ENCODE measurements at places on chromosomes 5 and 9. TPM values are rescaled to one million over a fixed set of nuclear protein-coding genes. Genes with fewer than 3 reads are reported as not detected.
A peak's percentile ranks its signal among the peaks of the same experiment; 100 is the strongest.

Gene GABBR2
- not detected for total RNA-seq

Gene ZFP2
- total RNA-seq: 0.37 TPM

DNA sequence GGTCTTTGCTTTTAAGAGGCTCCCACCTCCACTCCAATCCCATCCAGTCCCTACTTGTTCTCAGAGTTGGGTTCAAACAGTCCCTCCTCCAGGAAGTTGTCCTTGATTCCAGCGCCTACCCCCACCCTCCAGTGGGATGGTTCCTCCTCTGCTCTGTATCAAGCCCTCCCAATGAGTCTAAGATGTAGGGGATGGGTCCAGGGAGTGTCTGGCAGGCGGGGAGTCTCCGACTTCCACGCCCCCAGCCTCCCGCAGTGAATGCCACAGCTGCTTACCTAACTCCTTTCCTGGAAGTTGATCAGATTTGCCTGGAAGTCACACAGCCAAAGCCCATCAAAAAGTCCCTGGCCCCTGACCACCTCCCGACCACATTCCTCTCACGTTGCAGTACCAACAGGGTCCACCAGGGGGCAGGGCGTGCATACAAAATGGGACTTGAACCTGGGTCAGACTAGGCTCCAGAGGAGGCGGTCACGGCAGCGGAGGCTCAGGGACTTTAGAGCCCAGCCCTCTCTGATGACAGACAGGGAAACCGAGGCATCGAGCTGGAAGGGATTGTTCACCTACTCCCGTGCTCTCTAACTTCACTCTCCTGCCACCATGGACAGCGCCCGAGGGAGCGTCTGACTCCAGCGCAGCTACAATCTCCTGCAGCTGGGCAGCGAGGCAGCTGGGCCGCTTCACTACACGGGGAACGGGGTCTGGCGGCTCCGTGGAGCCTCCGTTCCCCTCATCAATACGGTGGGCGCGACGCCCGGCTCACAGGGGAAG, 25.0 kb upstream of the TDRD7 start:
- no peak overlapping the region for H3K27ac ChIP-seq
- H3K36me3 ChIP-seq: no peaks in the 10 kb centered on the region
- no peak overlapping the region for H3K4me3 ChIP-seq
- peaks cover 29% of the 10 kb centered on the region for H3K27me3 ChIP-seq
- peak; percentile 69 for DNase-seq
- H3K4me1 ChIP-seq: peaks cover 12% of the 10 kb centered on the region

DNA sequence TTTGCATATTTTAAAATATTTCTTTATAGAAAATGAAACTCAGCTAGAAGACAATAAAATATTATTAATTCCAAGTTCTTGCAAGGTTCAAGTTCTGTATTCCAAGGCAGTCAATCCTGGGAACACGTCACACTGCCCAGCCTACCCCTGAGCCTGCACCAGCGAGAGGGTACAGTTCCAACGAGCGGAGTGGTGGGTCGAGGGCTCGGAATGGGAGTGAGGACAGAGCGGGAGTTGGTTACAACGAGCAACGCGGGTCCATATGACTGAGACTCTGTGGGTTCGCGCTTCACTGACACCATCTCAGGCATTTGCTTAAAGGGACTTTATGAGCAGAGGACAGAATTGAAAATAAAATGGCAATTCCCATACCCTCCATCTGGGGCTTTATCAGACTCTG, 40.0 kb upstream of the SPTLC1 start:
- peaks cover 22% of the 10 kb centered on the region for H3K27me3 ChIP-seq
- no peaks in the 10 kb centered on the region for H3K36me3 ChIP-seq
- no peak overlapping the region for H3K27ac ChIP-seq
- H3K4me1 ChIP-seq: no peaks in the 10 kb centered on the region
- H3K4me3 ChIP-seq: no peak overlapping the region
- DNase-seq: no peak

DNA sequence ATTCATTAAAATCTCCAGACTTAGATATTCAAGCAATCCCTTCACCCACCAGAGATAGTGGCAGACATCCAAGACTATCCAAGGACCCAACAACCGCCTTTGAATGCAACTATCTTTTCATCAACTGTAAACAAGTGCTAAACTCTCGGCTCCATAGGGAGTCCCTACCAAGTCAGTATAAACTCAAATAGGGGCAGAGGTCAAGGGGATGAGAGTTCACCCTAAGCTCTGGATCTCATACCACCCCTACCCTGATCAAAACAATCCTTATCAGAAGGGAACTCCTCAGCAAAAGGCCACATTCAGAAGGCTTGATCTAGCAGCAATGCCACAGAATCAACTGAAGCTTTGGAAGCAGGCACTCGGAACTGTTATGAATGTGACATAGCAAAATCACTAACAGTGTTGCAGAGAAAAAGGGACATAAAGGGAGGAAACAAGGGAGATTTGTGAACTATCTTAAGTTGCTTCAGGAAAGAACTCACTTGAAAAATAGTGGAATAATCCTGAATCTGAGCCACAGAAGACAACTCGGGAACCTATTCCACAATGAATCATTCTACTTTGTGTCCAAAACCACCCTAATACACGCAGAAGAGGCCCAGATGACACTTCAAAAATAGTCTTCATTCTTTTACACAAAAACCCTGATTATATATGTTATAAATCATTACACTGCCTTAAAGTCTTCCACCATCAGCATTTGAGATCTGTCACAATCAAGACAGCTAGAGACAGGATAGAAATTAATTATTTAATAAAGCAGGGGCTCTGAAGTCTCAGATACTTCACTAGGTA, 49.8 kb downstream of the NR6A1 start:
- no peaks in the 10 kb centered on the region for H3K27me3 ChIP-seq
- H3K27ac ChIP-seq: no peak overlapping the region
- peaks cover 4% of the 10 kb centered on the region for H3K4me1 ChIP-seq
- DNase-seq: no peak
- no peaks in the 10 kb centered on the region for H3K36me3 ChIP-seq

DNA sequence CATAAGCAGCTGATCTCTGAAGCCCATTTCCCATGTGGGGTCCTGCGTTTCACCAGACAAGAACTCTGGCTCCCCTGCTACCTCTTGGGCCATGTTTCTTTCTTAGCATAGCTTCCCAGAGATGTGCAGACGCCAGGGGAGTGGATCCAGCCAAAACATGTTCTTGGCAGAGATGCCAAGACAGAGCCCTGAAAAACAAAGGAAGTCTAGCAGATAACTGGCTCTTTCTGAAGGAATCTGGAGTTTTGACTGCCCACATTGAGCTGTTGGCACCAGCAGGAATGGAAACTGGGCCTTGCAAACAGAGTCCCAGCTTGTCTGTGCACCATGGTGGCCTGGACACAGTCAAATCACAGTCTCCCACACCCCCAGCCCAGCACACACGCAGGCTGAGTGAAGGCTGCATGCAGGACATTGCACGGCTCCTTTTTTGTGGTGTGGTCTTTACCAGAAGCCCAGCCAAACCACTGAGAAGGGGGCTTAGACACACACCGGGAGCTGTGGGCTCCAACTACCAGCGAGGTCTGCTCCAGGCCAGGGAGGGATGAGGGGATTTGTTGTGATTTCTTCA, 114.7 kb downstream of the SNX18 start:
- peaks cover 2% of the 10 kb centered on the region for H3K4me1 ChIP-seq
- H3K4me3 ChIP-seq: no peak overlapping the region
- no peaks in the 10 kb centered on the region for H3K36me3 ChIP-seq
- H3K27me3 ChIP-seq: no peaks in the 10 kb centered on the region

DNA sequence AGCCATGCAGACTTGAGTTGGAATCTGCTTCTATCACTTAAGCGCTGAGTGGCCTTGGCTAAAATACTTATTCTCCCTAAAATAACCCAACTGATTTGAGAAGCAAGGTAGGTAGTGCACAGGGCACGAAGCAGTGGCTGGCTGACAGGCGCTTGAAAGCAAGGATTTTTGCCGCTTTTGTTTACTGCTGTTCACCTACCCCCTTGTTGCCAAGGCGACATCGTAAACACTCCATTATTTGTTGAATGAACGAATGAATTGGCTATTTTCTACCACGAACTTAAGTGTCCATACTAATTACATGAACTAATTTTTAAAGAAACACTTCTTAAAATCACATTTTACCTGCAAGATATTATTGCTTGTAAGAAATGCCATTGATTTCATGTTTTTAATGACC, 98.0 kb downstream of the ANKH start:
- no peaks in the 10 kb centered on the region for H3K27me3 ChIP-seq
- no peak overlapping the region for H3K27ac ChIP-seq
- peaks cover 9% of the 10 kb centered on the region for H3K36me3 ChIP-seq
- DNase-seq: no peak

DNA sequence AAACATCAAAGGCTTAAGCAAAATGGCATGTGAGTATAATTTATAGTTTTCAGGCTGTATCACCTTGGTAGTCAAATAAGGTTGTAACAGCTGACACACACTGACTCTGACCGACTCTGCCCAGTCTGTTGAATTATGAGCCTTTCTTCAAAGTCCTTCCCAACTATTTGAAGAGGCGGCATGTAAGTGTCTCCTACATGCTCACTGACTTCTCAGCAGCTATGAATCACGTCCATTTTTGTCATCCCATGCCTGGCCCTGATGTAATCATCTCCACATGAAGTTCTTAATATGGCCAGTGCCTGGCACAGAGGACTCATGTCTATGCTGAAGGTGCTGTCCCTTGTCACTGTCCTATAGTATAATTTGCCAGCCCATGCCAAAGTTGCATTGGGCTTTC, 5.1 kb upstream of the PTBP3 start:
- peaks cover 9% of the 10 kb centered on the region for H3K4me1 ChIP-seq
- no peaks in the 10 kb centered on the region for H3K27me3 ChIP-seq
- H3K4me3 ChIP-seq: no peak overlapping the region
- H3K36me3 ChIP-seq: no peaks in the 10 kb centered on the region

GRCh38 chr5:148953711-148954110, 109.2 kb downstream of the SH3TC2 start:
- H3K36me3 ChIP-seq: no peaks in the 10 kb centered on the region
- peaks cover 5% of the 10 kb centered on the region for H3K27me3 ChIP-seq
- H3K4me3 ChIP-seq: no peak overlapping the region
- H3K27ac ChIP-seq: no peak overlapping the region
- no peak for DNase-seq
